ENCODE measurements at places on chromosomes 4 and X. TPM values are rescaled to one million over a fixed set of nuclear protein-coding genes. Genes with fewer than 3 reads are reported as not detected.

- no peak for DNase-seq
Observed at GRCh38 chrX:16914058-16914457, 32.4 kb upstream of the REPS2 start.

DNA sequence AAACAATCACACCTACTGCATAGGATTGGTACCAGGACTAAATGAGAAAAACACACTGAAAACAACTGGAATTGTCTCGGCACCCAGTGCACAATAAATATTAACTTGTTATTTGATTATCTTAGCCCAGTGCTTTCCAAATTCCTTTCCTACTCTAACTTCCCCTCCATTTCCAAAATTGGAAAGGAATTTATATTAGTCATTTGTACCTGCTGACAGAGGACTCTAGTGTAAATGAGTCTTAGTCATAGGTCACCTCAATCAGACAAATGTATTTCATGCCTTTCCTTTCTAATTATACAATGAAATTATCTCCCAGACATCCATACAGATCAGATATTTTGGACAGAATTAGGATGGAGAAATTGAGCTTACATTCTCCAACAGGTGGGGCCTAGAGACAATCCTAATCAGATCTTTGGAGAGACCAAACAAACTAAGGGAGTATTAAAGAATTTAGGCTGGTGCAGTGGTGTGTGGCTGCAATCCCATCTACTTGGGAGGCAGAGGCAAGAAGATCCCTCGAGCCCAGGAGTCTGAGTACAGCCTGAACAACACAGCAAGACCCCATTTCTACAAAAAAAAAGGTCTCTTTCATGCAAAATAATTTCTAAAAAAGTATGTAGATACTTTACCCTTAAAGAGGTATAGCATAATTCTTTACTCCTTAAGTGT is 10.1 kb downstream of the SH3D19 start:
- DNase-seq: peak; percentile 64

The BEX4 gene
- polyA plus RNA-seq: 12.9 TPM

DNA sequence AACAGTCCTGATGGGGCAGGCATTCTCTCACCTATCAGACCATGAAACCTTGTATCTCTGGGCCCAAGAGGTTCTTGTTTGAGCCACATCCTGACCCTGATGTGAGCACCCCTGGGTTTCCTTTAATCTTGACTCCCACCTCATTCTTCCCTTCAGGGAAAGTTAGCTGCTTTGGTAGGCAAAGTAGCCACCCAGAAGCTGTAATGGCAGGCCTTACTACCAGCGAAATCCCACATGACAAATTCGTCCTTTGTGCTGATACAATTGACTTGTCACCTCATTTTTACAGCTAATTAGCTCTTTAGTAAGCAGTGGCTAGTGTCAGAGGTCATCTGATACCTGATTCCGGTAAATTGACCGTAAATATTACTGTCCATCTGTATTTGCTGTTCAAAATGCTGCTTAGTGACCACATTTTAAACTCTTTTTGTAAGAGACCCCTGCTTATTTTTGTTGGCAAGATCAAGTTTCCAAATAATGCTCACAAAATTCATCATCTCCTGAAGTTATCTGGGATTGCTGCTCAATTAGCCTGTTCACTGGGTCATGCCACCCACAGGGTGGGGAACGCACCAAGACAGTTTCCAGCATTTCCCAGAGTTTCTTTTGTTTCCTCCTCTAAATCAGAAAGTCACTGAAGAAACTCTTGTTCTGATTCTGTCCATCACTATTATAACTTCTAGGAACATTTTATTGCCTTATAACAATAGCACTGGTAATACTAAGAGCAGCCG is 329.7 kb downstream of the GPAT3 start:
- no peak for DNase-seq

GRCh38 chr4:54541426-54542118 is 116.2 kb upstream of the KIT start:
- no peak for DNase-seq

- peak; percentile 75 for DNase-seq
Observed at GRCh38 chr4:150152766-150153165, 74.5 kb downstream of the DCLK2 start.

DNA sequence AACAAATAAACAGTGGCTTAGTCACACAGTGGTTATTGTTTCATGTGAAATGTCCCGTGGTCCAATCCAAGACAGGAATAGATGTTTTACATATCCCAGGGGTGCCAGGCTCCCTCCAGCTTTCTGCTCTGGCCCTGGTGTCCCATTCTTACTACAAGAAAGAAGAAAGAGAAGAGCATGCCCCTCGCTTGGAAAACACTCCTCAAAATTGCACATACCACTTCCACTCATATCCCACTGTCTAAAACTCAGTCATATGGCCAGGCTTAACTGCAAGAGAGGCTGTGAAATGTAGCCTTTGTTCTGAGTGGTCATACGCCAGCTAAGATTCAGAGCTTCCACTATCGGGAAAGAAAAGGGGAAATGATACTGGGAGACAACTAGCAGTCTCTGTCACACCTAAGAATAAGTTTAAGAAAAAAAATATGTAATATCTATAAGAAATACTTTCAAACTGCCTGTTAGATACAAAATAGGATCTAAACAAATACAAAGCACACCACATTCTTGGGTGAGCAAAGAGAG is 306.8 kb upstream of the FAM241A start:
- DNase-seq: no peak

DNA sequence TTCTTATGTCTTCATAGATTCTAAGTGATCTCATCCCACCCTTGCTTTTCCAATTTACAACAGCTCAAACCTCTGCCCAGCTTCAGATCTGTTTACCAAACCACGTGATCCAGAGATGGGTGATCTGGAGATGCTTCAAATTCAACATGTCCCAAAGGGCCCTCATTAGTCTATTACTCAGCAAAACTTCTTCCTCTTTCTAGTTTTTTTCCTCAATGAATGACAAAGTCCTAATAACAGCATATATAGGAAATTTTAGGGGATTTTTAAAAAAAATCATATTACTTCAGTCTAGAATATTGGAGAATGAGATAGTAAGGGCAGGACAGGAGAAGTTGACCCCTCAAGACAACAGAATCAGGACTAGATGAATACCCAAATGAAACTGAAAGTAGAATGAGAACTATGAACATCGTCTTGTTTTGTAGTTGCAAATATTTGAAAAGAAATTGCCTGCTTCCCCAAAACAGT is 127.1 kb downstream of the CFAP299 start:
- DNase-seq: no peak

The SLC7A11 gene
- polyA plus RNA-seq: 22.8 TPM

DNA sequence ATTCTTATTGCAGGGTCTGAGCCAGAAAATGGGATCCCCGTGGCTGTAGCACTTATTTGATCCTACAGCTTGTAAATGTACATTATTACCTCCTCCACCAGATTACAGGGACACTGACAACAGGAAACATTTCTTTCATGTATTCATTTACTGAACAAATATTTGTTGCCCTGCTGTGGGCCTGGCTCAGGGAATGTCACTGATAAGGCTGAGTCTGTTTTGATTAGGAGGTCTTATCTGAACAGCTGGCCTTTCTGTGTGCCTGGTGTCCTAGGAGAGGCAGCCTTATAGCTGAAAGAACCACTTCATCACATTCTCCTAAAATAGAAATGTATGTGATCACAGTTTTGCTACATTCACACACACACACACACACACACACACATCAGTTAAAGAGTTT is 45.5 kb upstream of the PROM1 start:
- DNase-seq: peak; percentile 62

Data from endothelial cell of umbilical vein (primary cell).